Activated CD8-positive, alpha-beta memory T cell treated with anti-CD3 and anti-CD28 coated beads for 1 hour (primary cell): ENCODE measurements at places on chromosomes 3 and 15.

DNA sequence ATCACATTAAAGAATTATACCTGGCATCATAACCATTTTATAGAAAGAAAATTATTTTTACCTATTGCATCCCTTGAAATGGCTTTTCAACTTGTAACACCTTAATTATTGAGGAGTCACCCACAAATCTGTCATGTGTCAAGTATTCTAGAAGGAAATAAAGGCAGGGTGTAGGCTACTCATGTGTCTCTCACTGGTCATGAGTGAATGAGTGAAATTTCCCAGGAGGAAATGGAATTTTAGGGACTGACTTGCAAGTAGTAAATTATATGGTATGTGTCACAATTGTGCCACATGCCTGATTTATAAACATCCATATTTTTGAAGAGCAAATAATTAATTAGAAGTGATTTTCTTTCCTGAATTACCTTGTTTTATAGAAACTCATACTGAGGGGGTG, 310.5 kb upstream of the ADAMTS9 start:
- DNase-seq: no peak

GRCh38 chr3:166422556-166422955, 585.3 kb upstream of the BCHE start:
- DNase-seq: no peak

- no peak for DNase-seq
Measured at GRCh38 chr3:1578124-1578806, 485.4 kb downstream of the CNTN6 start.

GRCh38 chr15:89967881-89968280, 33.2 kb upstream of the ZNF710 start:
- DNase-seq: no peak

DNA sequence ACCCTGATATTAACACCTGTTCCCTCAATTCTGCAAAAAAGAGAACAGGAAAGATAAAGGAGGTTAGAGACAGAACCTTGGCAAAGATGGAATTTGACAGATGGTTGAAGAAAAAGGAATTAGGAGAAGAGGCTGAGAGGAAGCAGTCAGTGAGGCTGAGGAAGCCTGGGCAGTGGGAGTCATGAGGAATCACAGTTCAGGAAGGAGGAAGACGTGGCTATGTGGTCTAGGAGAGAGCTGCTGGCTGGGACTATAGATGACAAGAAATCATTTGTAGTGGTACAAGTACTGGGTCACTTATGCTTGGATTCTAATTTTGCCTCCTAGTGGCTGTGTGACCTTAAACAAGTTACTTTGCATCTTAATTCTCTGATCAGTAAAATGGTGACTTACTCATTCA, 49.0 kb downstream of the LARS2 start:
- no peak for DNase-seq

GRCh38 chr15:38440353-38441129, 13.4 kb upstream of the FAM98B start:
- DNase-seq: peak; percentile 17

GRCh38 chr3:186171521-186171920, 62.6 kb upstream of the ETV5 start:
- no peak for DNase-seq

GRCh38 chr15:41804916-41805666, 22.8 kb upstream of the JMJD7 start:
- DNase-seq: no peak

DNA sequence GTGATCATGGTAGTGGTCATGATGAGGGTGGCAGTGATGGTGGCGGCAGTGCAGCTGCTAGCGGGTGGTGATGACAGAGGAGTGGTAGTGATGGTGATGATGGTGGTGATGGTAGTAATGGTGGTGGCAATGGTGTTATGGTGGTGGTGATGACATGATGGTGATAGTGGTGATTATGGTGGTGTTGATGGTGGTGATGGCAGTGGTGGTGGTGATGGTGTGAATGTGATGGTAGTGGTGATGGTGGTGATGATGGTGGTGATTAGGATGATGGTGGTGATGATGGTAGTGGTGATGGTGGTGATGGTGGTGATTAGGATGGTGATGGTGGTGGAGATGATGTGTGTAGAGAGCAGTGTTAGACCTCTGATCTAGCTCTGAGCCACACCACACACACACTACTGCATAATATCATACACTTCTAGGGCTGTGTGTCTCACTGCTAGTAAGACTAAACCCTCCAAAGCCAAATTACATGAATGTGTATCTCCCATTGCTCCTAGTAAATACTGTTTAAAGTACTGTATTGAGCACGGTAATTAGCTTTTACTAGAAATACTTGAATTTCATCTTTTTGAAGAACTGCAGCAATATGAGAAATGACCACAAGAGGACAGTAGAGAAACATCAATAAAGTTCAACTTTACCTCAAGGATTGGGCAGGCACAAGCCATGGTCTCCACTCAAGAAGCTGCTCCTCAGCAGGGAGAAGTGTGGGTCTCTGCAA, 28.8 kb downstream of the TMED3 start:
- no peak for DNase-seq

DNA sequence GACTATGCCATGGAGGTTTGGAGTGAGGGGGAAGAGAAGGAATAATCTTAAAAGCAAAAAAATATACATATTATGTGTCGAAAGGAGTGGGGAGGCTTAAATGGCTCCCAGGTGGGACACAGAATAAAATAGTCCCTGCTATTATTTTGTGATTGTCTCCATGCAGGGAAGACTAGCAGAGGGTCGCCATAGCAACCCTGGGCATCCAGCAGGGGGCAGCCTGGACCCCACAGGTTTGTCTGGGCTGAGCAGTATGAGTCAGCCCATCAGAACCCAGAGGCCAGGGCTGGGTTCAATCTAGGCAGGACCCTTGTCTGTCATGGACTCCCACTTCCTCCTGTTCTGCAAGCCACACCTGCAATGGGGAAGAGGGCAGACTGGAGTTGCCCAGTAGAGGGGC, 17.6 kb upstream of the LINGO1 start:
- no peak for DNase-seq

DNA sequence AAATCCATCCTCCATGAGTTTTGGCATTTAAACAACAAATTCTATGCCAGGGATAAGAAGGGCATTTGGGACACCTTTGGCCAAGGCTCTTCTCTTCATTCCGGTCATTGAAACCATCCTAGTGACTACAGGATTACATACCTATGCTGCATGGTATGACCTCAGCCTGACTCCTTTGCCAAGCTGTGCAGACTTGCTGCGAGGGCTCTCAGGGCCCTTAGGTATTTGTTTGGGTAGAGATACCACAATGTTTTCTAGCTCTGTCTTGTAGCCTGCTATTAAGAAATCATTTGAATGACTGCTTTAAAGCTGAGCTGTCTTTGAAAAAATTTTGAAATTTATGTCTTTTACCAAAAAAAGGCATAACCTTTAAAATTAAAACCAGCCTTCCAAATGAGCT, 749.8 kb upstream of the SGO1 start:
- DNase-seq: no peak

DNA sequence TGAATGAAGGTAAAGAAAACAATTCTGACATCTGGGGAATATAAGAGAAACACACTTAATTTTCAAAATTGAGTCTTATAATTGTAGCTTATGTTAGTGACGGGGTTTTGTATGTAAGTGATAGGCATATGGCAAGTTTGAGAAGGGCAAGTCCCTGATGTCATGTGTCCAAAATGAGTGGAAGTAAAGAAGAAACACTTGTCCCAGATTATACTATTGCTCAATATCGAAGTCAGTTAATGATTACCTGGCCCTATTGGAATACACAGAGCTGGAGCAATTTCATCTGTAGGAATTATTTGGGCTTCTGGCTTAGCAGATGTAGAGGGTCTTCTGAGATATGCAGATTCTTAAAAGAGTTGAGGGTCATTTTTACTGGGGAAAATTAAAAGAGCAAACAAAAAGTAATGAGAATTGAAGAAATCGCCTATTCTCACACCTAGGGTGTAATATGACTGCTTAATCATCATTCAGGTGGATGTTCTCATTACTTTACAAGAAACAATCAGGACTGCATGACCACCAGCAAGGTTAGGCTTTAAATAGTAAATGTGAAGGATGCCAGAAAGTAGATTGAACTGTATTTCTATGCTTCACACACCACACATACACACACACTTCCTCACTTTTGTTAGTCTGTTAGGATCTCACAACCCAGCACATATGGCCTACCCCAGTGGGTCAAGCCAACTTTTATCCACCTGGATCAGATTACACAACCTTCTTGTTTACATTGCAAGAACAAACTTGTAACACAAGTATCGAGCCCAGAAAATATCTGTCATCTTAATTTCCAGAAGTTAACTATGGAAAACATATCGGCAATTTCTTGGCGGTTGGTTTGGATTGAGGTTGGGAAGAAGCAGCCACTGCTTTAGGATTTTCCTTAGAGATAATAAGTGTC, 183.3 kb upstream of the LRRC3B start:
- no peak for DNase-seq

DNA sequence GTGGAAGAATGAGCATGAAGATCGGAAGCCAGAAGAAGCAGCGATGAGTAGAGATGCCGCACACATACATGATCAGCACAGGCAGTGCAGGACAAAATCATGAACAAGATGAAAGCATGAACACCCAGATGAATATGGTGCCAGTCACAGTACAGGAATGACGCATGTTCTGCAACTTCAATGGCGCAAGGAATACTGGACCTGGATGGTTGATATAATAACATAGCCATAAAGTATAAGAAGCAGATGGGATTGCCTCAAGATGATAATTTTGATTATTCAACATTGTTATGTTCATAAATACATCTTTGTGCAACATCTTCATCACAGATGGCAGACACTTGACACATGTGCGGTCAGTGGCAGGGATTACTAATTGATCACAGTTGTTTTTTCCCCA, 59.7 kb upstream of the SLCO3A1 start:
- no peak for DNase-seq

DNA sequence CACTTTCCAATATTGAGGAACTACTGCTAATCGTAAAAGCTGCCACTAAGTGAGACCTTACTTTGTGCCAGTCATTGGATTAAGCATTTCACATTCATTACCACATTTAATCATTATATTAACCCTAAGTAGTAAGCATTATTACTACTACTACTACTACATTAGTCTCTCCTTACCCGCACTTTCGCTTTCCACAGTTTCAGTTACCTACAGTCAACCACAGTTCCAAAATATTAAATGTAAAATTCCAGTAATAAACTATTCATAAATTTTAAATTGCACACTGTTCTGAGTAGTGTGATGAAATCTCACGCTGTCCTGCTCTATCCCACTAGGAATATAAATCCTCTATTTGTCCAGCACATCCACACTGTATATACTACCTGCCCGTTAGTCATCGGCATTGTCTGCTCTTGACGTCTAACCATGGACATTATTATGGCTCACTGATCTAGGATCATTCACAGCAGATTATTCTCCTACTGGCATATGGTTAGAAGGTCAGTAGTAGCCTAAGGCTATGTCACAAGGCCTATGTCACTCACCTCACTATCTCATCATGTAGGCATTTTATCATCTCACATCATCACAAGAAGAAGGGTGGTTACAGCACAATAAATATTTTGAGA, 121.1 kb downstream of the GSK3B start:
- DNase-seq: no peak

GRCh38 chr15:28165791-28166190, 66.7 kb upstream of the OCA2 start:
- no peak for DNase-seq

DNA sequence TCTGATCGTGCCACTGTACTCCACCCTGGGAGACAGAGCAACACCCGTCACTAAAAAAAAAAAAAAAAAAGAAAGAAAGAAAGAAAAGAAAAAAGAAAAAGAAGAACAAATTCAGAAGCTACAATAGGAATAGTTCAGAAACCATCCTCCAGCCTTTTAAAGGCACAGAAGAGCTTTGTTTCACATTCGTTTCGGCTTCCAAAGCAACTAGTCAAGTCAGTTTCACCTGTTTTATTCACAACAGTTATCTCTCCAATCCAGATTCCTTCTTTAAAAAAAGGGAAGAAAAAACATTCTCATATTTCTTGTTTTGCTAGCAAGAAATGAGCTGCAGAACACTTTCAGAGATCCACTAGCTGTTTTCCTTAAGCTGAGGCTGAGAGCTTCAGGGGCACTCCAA, 767.7 kb upstream of the CFAP20DC start:
- no peak for DNase-seq

- no peak for DNase-seq
Measured at GRCh38 chr15:62946940-62947339, 95.6 kb upstream of the TPM1 start.

GRCh38 chr3:148367756-148368155, 329.9 kb upstream of the AGTR1 start:
- no peak for DNase-seq

DNA sequence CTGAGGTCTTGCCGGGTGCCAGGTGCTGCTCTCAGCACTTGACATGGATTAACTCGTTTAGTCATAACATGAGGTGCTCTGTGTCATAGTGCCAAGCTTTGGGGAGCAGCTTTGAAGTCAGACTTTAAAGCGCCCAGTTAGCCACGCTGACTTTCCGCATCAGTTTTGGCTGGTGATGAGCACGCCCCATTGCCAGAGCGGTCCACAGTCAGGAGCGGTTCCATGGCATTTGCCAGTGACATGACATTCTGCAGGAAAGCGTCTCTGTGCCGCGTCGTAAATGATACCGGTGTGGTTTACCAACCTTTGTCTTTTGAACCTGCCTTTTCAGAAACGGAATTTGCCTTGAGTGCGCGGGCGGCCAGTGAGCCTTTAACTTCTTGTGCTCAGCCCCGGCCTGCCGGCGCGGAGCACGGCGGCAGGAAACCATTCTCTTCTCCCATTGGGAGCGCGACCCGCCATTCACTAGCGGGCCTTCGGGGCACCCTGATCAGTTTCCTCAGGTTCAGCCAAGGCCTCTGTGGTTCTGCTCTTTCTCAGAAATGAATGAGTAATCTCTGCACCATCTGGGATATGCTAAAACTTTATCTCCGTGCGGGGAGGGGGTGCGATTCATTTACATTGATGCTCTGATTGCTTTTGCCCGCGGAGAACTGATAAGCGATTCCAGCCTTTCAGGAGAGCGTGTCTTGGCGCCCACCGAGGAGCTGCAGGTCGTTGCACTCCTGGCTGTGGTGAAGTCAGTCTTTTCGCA, 1.7 kb upstream of the SLC2A2 start:
- DNase-seq: no peak

GRCh38 chr3:27666272-27666671, 55.9 kb downstream of the EOMES start:
- no peak for DNase-seq

DNA sequence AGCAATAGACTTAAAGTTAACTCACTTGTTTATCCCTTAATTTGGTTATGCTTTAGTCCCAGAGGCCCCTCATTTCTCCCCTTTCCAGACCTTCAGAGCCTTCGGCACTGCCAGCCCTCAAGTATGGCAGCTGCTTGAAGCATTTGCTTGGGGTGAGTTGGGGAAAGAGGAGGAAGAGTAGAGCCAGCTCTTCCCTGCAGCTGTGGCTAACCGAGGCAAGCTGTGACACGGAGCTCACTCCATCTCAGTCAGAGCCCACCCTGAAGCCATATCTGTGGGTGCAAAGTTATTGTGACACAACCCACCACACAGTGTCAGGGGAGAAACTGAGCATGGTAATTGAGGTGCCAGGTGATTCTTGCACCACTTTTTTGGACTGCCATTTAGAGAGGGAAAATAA, 66.1 kb downstream of the FILIP1L start:
- DNase-seq: no peak

- no peak for DNase-seq
Measured at GRCh38 chr15:93044301-93045190, 44.5 kb downstream of the RGMA start.

GRCh38 chr3:143375698-143376097, 256.1 kb downstream of the CHST2 start:
- no peak for DNase-seq

- no peak for DNase-seq
Measured at GRCh38 chr3:64909757-64910467, 222.1 kb upstream of the ADAMTS9 start.
